Suprapubic skin (tissue), 4 donors: ENCODE measurements at places on chromosomes 6 and 20.
A peak's percentile ranks its signal among the peaks of the same experiment; 100 is the strongest.

- no peak for DNase-seq
Measured at GRCh38 chr6:118712969-118713368, 61.6 kb upstream of the CEP85L start.

DNA sequence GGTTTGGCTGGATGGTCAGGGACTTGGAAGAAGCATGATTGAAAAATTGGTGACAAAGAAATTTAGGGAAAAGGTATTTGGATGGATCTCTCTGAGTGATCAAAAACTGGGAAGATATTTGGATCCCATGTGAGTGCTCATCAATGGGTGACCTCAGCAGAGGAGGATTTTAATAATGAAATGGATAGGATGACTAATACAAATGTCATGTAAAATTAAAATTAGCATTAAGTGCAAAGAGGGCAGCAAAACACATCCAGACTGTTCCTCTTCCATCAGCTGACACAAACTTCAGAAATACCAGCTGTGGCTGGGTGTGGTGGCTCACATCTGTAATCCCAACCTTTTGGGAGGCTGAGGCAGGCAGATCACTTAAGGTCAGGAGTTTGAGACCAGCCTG is 151.7 kb downstream of the THBS2 start:
- no peak for DNase-seq

GRCh38 chr6:31826793-31827285 is 699 bp upstream of the HSPA1B start:
- peak; percentile 95 for DNase-seq

DNA sequence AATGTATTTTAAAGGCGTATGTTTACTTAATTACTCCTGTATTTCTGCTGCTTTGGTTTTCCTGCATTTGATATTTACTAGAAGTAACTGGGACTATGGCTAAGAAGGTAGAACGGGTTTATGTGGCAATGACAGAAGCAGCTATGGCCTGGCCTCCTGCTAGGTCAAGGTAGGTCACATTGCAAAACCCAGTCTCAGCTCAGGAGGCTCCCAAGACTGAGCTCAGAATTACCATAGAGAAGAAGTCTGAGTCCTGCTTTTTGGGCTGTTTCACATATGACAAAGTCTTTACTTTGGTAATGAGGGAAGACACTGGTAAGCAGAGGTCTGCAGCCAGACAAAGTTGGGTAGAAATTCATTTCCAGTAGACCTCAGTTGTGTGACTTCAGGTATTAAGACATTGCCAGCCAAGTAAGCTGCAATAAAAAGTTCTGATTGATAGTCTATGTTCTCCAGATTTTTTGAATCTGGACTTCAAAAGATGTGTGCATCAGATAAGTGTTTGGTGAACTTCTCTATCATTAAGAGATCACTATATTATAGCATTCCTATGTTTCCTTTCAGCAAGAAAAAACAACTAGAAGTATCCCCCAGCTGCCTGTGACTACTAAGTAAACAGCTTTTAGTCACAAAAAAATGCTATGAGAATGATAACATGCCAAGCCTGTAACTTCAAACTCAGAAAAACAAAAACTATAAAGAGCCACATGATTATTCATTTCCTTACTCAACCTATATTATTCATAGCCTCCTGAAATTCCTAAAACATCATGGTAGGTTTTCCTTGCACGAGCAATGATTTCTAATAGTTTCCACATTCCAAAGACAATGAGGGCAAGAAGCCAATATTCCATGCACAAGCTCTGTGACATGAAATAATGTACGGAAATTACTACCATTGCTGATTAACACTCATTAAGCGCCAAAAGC is 312.3 kb downstream of the HAO1 start:
- no peak for DNase-seq

GRCh38 chr6:30611150-30611855 is 5.7 kb downstream of the PPP1R10 start:
- no peak for DNase-seq

GRCh38 chr6:39029156-39030011 is 19.2 kb upstream of the GLP1R start:
- no peak for DNase-seq

GRCh38 chr6:149118737-149119653 is 198.5 kb upstream of the TAB2 start:
- DNase-seq, result no peak

- DNase-seq, result no peak
Measured at GRCh38 chr6:47437592-47437991, 40.0 kb upstream of the CD2AP start.

GRCh38 chr6:3385660-3386151 is 71.1 kb downstream of the SLC22A23 start:
- DNase-seq, result peak; percentile 80

DNA sequence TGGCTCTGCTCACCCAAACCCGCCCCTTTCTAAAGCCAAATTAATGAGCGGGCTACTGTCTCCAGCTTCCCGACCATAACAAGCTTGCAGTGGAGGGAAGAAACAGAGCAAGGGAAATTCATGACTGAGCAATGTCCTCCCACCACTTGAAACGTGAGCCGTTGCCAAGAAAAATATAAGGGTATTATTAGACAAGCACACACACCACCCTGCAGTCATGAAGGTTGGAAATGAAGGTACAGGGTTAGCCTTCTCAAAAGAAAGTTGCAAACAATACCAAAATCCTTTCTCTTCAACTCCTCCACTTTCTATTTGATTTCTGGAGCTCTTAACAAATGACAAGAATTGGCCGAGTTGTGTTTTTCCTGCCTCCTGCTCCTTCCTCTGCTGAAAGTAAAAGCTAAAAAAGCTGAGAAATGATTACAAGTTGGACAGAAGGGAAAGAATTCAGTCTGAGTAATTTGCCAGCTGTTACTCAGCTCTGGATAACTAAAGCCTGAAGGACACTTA is 151.1 kb upstream of the B3GAT2 start:
- DNase-seq, result no peak

DNA sequence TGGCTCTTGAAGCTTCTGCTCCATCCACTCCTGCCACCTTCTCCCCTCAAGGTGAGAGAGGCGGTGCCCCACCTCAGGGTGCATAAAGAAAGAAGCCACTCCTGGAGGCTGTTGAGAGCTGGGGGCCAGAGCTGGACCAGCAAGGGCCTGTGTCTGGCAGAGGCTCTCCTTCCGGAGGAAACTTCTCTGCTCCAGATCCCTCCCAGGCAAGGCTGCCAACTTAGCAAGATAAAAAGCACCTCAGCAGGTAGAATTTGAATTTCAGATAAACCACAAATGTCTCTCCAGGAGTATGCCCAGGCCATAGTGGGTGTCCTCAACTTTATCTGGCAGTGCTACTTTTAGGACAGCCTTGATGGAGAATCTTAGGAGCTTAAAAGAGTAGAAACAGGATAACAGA is 13.8 kb downstream of the UNC93A start:
- no peak for DNase-seq

DNA sequence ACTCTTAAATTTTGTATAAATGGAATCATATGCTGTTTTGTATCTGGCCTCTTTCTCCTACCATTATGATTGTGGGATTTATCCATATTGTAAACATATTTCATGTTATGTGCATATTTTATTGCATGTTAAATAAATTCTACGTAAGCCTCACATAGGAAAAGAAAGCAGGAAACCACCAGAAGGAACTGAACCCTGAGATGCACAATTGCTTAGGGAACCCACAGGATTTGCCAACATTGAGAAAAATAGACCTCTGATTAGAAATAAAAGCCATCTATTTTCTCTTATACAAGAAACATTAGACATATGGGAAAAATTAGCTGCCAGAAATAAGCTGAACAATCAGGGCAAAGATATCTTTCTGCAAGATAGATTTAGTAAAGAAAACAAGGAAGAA is 111.2 kb upstream of the CARMIL1 start:
- no peak for DNase-seq

- no peak for DNase-seq
Measured at GRCh38 chr6:151721671-151722070, 85.8 kb upstream of the ESR1 start.

DNA sequence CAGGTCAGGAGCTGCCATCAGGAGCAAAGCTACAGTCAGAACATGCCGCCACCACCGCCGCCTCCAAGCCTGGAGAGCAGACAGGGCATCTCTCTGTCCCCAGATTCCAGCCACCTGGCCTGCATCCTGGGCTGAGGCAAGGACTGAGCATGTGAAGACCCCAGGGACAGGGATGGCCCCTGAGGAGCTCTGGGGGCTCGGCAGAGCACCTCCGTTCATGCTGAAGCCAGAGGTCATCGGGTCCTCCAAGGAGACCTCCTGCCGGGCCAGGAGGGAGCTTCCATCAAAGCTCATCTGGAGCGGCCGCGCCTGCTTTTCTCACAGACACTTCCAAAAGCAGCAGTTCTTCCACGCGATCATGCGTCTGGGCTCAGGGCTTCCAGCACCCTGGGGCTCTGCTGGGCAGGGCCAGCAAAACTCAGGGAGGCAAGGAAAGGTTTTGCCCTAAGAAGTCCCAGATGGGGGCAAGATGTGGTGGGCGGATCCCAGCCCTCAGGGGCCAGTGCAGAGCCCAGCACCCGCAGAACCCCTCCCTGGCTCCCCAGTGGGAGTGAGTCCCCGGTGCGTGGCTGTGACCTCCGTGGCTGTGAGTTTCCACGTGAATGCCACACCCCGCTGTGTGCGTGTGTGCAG is 138.4 kb downstream of the TAF4 start:
- peak; percentile 77 for DNase-seq

- DNase-seq, result no peak
Measured at GRCh38 chr20:4369798-4370124, 351.9 kb upstream of the PRND start.

GRCh38 chr6:33088931-33089620 is 13.3 kb downstream of the HLA-DPB1 start:
- no peak for DNase-seq

DNA sequence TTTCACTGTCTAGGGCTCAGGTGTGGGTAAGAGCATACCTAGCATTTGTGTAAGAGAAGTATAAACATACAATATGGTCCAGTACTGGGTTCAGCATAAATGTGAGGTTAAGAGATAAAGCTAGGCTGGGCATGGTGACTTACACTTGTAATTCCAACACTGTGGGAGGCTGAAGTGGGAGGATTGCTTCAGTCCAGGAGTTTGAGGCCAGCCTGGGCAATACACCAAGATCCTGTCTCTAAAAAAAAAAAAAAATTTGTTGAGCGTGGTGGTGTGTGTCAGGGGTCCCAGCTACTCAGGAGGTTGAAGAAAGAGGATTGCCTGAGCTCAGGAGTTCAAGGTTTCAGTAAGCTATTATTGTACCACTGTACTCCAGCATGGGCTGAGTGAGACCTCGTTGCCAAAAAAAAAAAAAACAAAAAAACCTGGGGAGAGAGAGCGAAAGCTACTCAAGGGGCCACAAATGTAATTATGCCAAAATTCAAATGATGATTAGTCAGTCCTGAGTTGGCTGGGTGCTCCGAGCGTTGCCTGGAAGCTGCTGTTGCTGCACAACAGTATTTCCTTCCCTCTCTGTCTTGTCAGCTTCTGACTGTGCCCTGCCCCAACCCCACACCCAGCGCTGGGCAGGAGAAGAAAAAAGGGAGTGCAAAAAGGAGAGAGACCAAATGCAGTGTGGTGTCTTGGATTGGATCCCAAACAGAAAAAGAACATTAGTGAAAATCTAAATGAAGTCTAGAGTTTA is 24.0 kb downstream of the CMTR1 start:
- DNase-seq, result no peak

GRCh38 chr20:33178726-33179125 is 10.8 kb downstream of the BPIFA2 start:
- DNase-seq, result peak; percentile 5

GRCh38 chr6:6869094-6869493 is 238.7 kb upstream of the RREB1 start:
- no peak for DNase-seq

GRCh38 chr6:46281110-46281509 is 110.3 kb upstream of the ENPP5 start:
- no peak for DNase-seq

- DNase-seq, result no peak
Measured at GRCh38 chr6:56528412-56528841, 114.3 kb downstream of the DST start.

DNA sequence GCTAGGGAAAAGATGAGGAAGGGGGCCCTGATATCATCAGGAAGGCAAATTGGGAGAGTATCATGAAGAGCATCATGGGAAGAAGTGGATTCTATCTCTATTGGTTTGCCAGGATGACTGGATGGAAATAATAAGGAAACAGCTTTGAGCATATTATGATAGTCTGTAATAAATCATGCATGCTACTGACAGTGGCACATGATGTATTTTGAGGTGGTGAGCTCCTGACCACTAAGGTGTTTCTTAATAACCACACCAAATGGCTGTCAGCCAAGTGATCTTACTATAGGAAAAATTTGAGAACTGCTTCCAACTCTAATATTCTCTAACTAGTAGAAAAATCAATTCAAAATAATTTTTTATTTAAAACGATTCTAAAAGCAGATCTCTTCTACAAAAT is 548.4 kb upstream of the JAG1 start:
- DNase-seq, result no peak

DNA sequence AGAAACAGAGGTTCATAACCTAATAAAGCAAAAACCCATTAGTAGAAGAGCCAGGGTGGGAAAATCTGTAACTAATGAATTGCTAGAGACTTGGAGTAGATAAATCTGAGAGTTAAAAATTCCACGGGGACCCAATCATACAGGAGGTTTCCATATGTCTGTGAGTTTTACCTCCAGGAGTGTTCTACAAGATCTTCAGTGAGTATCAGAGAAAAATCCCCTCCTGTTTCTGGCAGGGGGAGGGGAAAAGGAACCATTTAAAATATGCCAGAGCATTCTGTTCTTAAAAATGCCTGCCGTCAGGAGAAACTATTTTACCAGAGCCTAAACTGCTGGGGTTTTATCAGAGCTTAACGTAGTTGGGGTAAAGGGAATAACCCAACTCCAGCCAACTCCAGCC is 54.0 kb upstream of the PLN start:
- no peak for DNase-seq

- no peak for DNase-seq
Measured at GRCh38 chr20:17334932-17335331, 108.1 kb downstream of the PCSK2 start.

GRCh38 chr6:75081921-75082320 is 123.9 kb downstream of the COL12A1 start:
- no peak for DNase-seq

- DNase-seq, result no peak
Measured at GRCh38 chr6:6685249-6686040, 96.9 kb downstream of the LY86 start.

DNA sequence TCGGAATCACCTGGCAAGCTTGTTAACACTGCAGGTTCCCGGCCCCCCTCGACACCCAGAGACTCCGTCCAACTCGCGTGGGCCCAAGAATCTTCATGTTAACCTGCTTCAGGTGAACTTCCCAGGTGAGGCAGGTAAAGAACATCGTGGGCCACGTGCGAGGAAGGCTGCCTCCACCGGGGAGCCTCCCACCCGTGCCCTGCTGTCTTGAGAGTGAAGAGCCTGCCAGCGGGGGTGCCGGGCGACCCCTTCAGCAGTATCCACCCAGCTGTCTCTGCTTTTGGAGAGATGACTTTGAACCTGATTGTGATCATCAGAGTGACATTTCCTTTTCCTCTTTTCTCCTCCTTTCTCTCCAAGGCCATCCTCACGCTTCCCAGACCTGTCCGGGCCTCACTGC is 22.9 kb upstream of the RTF2 start:
- no peak for DNase-seq

GRCh38 chr6:5634525-5634924 is 372.2 kb downstream of the NRN1 start:
- no peak for DNase-seq

- DNase-seq, result no peak
Measured at GRCh38 chr20:58546756-58547622, 31.8 kb upstream of the APCDD1L start.

GRCh38 chr6:130382872-130383490 is 17.2 kb downstream of the TMEM200A start:
- DNase-seq, result no peak

- peak; percentile 67 for DNase-seq
Measured at GRCh38 chr6:392441-393390, 1.2 kb downstream of the IRF4 start.
